ENCODE measurements at places on chromosomes 5 and 9. TPM values are rescaled to one million over a fixed set of nuclear protein-coding genes. Genes with fewer than 3 reads are reported as not detected.

Gene SPINK13
- not detected for total RNA-seq

Gene C1QTNF2
- 0.25 TPM for total RNA-seq

GRCh38 chr5:159923008-159923407 is 6.7 kb downstream of the ADRA1B start:
- no peak for DNase-seq

DNA sequence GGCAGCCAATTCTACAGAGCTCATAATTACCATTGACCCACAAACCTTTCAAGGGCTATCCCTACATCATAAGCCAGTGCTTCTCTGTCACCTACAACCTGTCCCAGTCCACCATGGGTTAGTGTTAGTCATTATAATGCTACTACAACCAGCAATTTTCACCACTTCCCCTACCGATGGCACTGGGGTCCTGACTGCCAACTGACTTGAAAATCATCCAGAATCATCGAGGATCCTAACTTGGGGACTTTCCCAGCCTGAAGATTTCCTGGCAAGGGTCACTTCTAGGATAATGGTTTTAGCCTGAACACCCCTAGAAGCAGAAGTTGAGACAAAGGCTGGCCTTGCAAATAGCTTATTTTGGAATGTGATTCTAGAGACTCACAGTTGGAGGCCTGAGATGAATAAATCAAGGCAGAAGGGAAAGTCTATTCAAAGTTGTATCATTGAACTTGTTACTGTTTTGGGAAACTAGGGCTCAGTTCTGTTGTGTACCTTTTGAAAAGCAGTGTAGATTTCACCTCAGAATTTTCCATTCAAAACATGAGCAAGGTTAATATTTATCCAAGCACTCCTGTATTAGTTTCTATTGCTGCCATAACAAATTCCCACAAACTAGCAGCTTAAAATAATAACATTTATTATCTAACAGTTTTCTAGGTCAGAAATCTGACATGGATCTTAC is 633.0 kb downstream of the LRRC70 start:
- no peak for DNase-seq

Gene BARHL1
- total RNA-seq, result not detected

DNA sequence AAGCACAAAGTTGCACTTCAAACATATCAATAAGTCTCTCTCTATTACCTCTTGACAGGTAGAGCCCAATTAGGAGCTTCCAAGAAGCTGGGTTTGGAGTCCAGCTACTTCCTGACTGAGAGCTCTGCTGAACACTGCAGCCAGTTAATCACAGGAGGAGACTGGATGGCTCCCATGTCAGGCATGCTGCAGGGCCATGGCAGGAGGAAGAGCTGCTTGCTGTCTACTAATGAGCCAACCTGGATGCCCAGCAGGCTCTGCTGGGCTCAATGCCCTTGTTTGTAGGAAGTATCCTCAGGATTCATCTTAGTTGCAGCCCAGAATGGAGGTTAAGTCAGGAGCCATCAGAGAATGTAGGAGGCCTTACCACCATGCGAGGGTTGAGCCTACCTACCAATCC is 91.9 kb downstream of the TMEM215 start:
- DNase-seq, result no peak

DNA sequence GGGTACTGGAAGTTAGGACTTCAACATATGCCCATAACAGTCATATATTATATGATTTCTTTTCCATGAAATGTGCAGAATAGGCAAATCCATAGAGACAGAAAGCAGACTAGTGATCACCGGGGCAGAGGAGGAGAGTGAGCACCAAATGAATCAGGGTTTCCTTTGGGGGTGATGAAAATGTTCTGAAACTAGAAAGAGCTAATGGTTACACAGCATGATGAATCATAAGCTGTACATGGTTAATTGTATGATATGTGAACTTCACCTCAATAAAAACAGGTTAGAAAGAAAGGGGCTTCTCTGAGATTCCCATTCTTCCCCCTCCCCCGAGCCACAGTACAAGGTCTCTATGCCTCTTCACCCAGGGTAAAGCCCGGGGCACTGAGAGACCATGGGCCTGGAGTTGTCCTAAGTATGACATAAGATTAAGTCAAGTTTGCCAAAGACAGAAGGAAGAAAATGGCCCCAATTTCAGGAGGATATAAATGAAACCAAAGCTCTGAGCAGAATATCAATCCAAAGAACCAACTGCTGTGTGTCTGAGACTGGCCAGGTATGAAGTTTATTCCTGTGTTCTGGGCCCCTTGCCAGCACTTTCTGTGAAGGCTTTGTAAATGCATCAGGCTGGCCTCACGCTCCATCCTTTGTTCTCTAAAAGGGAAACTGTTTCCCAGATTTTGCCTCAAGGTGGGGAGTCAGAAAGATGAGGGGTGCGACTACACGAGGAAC is 243.8 kb downstream of the CDK5RAP2 start:
- no peak for DNase-seq

- DNase-seq, result no peak
Measured at GRCh38 chr9:116942593-116943061, 255.5 kb downstream of the TRIM32 start.

All from foreskin keratinocyte (primary cell).